Nephron progenitor cell (in vitro differentiated cells): ENCODE measurements at places on chromosomes 1 and 21.

- no peak for DNase-seq
Measured at GRCh38 chr1:179808503-179808902, 65.4 kb downstream of the FAM163A start.

- DNase-seq, result no peak
Measured at GRCh38 chr1:166944186-166944967, 31.0 kb downstream of the ILDR2 start.

- DNase-seq, result no peak
Measured at GRCh38 chr1:91791103-91791502, 94.8 kb downstream of the TGFBR3 start.

- DNase-seq, result no peak
Measured at GRCh38 chr1:212827831-212828278, 19.6 kb downstream of the SPATA45 start.

DNA sequence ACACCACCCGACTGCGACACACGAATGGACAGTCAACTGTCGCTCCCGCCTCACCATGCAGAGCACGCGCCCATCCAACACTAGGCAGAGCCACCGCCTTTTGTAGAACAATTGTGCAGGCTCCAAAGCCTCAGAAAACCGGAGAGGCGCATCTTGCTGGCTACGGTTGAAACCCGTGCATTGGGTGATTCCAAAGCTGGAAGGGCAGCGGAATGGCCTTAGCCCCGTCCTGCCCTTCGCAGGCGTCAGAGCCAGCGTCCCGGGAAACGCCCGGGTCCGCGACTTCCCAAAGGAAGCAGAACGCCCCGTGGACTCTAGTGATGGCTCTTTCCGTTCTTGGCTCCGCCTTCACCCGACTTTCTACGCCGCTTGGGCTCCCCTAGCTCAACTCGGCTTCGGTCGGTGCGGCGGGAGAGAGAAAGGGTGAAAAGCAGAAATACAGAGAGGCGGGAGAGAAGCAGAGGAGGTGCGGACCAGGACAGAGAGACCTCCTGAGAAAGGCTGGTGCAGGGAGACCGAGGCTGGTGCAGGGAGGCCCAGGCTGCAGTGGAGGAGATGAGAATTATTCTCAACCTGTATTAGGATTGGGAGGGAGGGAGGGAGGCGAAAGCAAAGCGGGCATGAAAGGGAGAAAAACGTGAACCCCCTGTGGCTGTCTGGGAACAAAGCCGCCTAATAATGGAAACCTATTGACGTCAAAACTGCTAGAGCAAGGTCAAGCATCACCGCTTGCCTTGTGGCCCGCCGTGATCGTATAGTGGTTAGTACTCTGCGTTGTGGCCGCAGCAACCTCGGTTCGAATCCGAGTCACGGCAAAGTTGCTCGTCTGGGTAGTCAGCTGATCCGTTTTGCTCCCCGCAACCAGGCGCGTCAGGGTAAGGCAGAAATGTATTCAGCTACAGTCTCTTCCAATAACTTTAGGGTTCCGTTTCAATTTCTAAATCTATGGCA lies 99.5 kb downstream of the PRKAB2 start:
- DNase-seq, result peak; percentile 43

- DNase-seq, result peak; percentile 18
Measured at GRCh38 chr1:4485398-4485797, 169.0 kb upstream of the AJAP1 start.
